Activated naive CD8-positive, alpha-beta T cell treated with anti-CD3 and anti-CD28 coated beads for 36 hours (primary cell): ENCODE measurements at places on chromosomes 5 and 9. TPM values are rescaled to one million over a fixed set of nuclear protein-coding genes. Genes with fewer than 3 reads are reported as not detected.

ORM1 gene
- not detected for total RNA-seq

GRCh38 chr9:68975365-68976043 is 38.4 kb downstream of the PRKACG start:
- DNase-seq: no peak

GRCh38 chr9:24545285-24545684 is 412 bp downstream of the IZUMO3 start:
- no peak for DNase-seq

DNA sequence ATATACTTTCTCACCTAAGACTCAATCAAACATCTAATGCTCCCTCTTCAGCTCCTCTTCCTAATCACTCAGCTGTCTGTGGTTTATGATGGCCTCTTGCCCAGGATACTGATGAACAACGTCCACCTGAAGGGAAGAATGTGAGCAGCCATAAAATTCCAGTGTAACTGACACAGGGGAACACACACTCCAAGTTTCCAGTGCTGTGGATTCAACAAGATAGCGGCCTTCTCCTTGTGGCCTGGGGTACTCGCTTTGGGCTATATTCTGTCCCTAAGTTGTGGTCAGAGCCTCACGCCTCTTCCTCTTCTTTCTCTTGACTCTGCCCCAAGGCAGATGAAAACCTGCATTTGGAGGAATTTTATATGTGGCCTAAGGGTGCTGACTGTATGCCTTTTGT is 11.7 kb downstream of the B4GALT1 start:
- no peak for DNase-seq

DNA sequence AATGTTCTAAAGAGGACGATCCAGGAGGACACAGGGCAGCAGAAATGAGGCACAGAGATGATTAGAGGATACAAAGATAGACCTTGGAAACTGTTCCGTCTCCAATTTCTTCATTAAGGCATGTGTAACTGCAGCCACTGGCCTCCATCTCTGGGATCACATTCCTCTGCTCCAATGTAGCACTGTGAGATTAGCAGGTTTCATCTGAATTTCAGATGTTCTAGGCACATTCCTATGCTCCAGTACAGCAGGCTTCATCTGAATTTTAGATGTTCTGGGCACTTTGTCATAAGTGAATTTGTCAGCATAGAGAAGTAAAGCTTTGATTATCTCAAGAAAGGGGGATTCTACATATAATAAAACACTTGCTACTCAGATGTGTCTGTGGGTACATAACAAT is 671.4 kb downstream of the MTRR start:
- no peak for DNase-seq

DNA sequence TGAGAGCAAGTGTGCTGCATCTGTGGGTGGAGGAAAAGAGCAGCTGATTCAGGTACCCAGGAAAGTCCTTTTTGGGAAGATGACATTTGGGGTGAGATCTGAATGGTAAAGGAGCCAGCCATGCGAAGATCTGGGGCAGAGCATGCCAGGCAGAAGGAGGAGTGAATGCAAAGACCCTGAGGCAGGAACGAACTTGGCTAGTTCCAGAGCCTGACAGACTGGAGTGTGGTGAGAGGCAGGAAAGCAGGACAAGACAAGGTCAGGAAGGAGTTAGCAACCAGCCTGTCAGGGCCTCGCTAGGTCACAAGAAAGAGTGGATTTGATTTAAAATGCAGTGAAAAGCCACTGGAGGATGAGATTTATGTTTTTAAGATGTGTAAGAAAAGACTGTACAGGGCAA is 28.2 kb downstream of the RGS7BP start:
- no peak for DNase-seq

GRCh38 chr5:131944702-131945550 is 537 bp downstream of the MEIKIN start:
- DNase-seq: no peak

SNCAIP gene
- not detected for total RNA-seq

GRCh38 chr9:122338994-122339393 is 31.8 kb upstream of the PTGS1 start:
- DNase-seq: no peak

DNA sequence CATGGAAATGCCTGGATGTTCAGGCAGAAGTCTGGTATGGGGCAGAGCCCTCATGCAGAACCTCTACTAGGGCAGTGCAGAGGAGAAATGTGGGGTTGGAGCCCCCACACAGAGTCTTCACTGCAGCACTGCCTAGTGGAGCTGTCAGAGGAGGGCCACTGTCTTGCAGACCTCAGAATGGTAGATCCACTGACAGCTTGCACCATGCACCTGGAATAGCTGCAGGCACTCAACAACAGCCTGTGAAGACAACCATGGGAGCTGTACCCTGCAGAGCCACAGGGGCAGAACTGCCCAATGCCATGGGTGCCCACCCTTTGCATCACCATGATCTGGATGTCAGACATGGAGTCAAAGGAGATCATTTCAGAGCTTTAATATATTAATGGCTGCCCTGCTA is 36.9 kb downstream of the TRIP13 start:
- no peak for DNase-seq

DNA sequence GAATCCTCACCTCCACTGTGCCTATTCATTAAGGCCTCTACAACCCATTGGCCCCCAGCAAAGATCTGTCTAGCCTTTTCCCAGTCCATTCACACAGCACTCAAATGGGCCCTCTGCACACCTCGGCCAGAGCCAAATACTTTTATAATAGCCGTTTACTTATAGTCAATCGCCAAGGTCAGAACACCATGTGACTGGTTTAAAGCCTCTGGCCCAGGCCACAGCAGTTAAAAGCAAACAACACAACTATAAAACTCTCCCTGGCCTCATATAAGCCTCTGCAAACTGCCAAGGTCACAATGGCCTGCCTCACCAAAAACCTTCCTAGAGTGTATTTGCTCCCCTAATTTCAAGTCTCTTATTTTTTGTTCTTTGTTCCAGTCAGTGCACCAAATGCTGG is 562.6 kb downstream of the CAAP1 start:
- no peak for DNase-seq

DNA sequence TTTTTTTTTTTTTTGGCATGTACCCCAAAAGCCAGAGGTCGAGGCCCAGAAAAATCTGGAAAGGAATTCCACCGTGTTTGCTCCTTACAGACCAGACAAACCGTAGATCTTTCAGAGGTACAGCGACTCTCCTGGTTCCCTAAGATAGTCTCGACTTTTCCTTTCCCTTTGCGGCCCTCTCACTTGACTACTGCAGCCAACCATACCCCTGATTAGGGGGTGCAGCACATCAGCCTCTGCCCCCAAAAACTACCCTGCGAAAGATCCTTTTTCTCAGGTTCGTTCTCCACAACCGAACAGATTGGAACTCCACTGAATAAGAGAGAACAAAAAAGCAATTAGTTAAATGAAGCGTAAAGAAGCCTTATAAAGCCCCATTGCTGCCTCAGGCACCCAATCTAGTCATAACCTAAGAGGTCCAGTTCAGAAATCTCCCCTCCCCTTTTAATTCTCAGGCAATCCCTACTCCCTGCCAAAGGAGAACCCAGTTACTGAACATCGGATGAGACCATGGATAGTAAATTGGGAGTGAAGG is 379 bp upstream of the TICAM2 start:
- DNase-seq: no peak

CD14 gene
- total RNA-seq: 0.58 TPM

DNA sequence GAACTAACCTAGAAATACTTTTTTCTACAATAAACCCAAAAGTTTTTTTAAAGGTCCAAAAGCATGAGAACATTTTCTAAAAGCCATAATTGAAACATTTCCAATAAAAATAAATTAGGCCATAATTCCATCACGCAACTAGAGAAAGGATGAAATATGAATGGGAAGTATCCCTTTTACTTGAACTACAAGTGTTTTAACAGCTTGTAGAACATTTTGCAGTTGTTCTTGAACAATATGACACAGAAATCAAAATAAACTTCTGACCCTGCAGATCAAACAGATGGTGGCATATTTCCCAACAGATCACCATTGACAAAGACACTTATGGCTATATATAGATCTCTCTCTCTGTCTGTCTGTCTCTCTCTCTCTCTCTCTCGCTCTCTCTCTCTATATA is 624.4 kb downstream of the PSAT1 start:
- no peak for DNase-seq

GRCh38 chr5:31884896-31885295 is 246.0 kb downstream of the PDZD2 start:
- DNase-seq: no peak

DNA sequence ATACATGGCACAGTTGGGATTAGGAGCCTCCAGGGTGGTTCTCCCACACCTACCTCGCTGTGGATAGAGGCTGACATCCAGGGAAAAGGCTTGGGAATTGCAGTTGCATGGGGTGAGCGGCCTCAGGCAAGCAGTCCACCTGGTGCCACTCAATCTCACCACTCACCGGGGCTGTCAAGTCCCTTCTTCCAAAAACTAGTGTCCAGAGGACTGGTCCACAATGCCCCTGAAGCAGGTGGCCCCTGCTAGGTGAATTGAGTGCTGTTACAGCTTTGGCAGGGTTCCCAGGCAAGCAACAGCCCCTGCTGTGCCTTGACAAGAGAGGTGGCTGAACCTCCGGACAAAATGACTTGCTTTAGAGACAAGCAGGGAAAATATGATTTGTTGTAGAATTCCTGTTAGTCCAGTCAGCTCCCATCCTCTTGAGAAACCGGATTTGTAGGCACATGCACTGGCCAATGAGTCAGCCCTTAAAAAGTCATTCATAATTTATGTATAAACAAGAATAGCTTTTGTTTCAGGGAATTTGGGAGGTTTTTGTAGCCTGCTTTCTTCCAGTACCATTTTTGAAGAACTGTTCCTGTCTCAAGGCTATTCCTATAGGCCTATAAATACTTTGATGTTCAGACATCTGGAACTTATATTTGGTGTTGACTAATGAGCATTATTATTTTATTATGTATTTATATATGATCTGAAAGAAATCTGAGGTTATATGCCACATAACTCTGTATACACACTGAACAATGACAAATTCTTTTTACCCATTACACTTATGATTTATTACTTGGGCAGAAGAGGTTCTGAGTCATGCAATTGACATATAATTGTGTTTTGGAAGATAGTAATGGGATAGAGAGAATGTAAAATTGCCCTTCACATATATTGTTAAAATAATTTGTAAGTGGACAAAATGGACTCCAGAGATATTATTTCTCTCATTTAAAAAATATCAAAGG is 411.1 kb downstream of the ACTL7B start:
- no peak for DNase-seq

ST8SIA4 gene
- total RNA-seq: 17.3 TPM

WDR38 gene
- total RNA-seq: not detected

RAI14 gene
- 9.0 TPM for total RNA-seq

DRD1 gene
- not detected for total RNA-seq

DNA sequence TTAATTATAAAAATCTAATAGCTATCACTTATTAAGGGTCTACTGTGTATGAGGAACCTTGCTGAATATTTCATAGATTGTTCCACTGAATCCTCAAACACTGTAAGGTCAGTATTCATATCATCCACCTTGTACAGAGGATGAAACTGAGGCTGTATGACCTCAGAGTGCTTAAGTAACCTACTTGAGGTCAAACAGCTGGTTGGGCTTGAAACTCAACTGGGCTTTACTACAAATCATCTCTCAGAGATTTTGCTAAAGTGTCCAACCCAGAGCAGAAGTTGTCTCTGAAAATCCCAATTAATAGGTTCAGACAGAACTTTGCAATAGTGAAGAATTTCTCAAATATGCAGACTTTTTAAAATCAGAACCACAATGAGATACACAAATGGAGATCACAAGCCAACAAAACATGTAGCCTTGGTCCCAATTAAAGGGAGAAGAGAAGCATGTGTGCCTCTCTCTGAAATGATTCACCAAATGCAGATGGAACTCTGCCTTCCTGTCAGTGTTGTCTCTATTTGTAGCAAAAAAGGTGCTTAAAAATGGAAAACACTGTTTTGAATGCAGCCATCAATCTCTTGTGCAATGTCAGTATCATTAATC is 131.4 kb downstream of the FAM114A2 start:
- no peak for DNase-seq

MINAR2 gene
- total RNA-seq: not detected

- no peak for DNase-seq
Measured at GRCh38 chr9:37010976-37011375, 23.1 kb downstream of the PAX5 start.

- no peak for DNase-seq
Measured at GRCh38 chr5:56072863-56073766, 78.4 kb upstream of the IL6ST start.

DNA sequence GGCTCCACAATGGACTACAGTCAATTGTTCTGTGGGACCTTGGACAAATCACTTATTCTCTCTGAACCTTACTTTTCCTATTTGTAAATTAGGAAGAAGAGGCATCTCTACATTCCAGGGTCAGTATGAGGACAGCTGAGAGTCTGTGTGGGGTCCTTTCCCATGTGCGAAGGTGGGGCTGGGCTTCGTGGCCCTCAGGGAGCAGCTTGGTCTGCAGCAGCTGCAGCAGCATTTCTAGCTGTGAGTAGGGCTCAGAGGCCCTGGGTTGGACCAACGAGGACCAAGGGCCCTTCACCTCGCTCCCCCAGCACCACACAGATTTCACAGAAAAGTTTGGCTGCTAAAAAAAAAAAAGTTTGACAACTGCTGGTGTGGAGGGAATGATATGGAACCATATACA is 9.4 kb upstream of the DDX41 start:
- no peak for DNase-seq

PHF24 gene
- total RNA-seq: 0.23 TPM

- DNase-seq: no peak
Measured at GRCh38 chr5:13207112-13207511, 737.4 kb downstream of the DNAH5 start.

DNA sequence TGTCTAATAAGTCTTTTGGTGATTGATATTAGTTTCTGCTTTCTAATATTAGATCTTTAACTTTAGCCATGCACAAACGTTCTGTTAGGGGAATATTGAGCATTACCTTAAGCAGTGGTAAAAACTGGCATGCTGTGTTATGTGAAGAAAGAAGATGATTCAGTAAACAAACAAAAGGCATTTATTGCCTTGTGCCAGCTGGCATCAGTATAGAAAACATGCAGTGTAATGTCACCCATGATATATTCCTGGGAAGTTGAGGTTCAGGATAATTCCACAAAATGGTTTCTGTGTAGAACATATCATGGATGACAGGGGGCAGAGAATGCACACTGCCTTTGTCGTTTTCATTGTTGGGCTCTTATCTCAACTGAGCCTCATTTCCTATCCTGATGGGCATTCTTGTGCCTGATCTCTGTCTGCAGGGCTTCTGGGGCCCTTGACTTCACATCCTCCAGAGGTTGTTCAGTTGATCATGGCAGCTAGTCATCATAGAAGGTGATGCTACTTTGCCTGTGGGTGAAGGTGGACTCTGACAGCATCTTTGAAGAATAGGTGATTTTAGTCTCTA is 24.2 kb downstream of the LRRTM2 start:
- no peak for DNase-seq
